ENCODE measurements at places on chromosomes 5 and 9.

GRCh38 chr5:76701298-76701697 lies 14.6 kb upstream of the F2R start:
- DNase-seq = peak; percentile 38

GRCh38 chr5:107496466-107496865 lies 174.3 kb downstream of the EFNA5 start:
- DNase-seq = no peak

DNA sequence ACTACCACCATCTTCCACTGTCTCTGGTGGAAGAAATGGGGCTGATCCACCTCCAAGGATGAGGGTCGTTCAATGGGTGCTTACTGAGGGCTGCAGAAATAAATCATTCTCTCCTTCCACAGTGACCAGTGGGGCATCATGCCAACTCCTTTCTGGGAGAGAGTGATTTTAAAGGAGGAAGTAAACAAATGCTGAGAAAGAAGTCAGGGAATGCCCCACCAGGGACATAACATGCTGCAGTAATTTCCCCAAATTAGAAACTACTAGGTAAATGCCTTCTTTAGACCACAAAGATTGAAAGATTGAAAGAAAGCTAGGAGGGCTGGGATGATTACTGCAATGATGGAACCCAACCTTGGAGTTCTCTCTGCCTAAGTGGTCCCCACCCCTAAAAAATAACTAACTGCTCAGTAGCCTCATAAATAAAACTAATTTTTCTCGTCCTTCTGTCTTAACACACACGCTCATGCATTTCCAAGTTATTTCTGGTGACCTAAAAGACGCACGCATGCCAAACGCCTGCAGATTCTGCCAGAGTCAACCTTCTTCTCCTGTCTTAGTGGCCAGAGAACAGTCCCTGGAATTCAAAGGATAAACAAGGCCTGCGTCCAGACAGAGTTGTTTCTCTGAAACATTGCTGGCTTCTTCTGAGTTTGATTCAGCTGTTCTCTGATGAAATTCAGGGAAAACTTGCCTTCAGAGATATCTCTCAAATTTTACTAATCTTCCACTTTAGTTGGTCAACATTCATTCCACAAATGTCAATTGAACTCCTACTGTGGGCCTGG lies 250.0 kb downstream of the NR3C1 start:
- DNase-seq = peak; percentile 77

DNA sequence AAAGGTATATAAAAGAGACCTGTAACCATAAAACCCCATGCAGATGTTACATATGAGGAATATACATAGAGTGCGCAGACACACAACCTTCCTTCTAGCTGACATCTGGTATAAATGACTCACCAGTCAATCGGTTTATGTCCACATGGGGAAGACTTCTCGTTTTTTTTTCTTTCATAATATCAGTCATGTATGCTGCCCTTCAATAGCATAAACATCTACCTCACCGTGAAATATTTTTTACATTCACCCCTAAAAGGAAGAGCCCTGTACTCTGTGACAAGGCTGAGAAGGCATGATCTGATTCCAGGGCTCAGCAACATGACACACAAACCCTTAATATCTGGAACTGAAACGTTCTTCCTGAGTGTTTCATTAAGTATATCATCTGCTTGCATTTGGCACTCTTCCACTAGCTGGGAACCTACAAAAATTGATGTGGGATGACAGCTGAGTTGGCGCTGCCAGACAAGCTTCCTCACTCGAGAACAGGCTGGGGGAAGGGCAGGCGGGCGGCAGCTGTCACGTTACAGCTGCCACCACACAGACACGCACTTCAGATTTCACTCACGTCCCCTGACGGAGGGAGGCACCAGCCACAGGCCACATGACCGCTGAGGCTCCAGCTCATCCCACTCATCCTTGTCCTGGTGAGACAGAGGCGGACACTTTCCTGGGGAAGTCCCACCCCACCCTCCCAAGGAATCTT lies 74.2 kb downstream of the SHB start:
- DNase-seq = peak; percentile 91

- DNase-seq = no peak
These were observed 3.9 kb downstream of the FABP6 start for GRCh38 chr5:160233215-160233614.

All from AG08395 (cell line).